ENCODE measurements at places on chromosomes 3 and 15.

DNA sequence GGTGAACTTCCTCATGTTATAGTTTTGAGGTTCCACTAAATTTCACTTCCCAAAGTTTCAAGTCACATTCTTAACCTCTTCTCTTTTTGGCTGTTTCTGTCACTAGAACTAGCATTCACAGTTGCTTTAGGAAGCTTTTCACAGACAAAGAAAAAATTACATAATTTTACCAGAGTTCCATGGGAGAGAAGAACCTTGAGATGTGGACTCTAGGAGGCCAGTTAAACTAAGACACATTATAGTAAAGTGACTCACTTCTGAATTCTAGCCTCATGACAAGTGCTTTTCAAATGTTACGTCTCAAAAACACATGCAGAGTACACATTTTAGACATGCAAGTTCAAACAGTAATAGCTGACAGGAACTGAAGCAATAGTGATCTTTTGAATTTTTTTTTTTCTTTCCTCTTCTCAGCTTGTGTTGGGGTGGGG lies 39.9 kb upstream of the LRTM1 start:
- no peak for DNase-seq

DNA sequence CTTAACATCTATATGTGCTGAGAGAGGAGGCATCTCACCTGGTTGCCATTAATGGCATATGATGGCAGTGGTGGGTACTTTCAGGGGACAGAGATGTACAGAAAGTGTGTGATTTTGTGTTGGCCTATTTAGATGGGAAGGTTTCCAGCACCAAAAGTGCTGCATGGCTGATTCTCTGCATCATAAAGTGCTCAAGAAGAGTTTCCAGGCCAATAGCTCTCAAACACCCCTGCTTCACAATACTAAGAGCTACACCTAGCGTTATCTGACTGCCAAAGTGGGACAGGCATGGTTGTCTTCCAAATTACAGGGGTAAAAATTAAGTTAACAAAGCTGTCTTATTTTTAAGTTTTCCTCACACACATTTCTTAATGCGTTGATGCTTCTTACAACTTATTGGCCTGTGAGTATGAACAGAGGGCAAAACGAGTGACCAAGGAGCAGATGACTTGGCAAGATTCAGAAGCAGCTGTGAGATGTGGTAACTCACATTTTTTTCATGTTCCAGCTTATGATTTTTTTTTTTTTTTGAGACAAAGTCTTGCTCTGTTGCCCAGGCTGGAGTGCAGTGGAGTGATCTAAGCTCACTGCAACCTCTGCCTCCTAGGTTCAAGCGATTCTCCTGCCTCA lies 41.4 kb upstream of the VEPH1 start:
- DNase-seq: no peak

- DNase-seq: no peak
Measured at GRCh38 chr3:45644791-45645201, 44.4 kb upstream of the SACM1L start.

- DNase-seq: no peak
Measured at GRCh38 chr15:36757189-36757814, 177.9 kb downstream of the CDIN1 start.

DNA sequence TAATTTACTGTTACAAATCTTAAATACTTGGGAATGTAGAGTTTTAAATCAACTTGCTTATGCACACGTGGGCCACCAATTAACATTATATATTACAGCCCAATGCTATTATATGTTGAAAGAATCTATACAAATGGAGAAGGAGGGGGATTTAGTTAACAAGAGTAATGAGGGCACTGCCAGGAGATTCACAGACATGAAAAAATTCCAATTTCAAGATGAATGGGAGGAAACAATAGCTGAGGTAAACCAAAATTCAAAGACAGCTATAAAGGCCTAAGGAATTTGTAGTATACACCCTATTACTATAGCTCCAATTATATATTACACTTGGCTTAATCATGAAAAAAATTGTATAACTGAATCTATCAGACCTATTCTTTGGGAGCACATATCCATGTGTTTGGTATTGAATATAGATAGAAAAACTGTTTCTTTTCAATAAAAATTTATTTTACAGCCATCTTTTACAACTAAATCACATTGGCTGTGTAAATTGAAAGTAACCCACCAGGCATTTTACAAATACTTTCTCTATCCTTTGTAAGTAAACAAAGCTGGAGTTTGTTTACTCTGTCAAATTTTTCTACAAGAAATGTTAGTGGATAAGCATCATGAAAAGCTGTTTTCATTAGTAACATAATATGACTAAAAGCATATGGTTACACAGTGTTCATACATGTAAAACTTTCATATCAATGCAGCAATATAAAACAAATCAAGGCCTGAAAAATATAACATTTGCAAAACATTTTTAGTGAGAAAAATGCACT lies 1045.8 kb downstream of the ROBO1 start:
- no peak for DNase-seq

DNA sequence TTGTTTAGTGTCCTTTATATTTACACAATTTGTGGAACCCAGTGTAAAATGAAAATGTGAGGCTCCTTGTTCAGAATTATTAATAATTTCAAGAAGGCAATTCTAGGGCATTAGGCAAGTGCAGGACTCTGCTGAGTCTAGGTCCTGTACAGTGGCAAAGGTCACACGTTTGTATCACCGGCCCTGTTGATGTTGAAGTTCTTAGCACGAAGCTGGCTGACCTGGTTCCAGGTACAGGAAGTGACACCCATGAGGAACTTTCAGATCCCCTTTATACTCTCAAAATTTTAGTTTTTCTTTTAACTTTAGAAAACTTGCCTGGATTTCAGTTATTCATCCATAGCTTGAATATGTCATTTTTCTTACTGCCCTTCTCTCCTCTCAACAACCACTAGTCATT lies 349.4 kb downstream of the CNTN6 start:
- no peak for DNase-seq

DNA sequence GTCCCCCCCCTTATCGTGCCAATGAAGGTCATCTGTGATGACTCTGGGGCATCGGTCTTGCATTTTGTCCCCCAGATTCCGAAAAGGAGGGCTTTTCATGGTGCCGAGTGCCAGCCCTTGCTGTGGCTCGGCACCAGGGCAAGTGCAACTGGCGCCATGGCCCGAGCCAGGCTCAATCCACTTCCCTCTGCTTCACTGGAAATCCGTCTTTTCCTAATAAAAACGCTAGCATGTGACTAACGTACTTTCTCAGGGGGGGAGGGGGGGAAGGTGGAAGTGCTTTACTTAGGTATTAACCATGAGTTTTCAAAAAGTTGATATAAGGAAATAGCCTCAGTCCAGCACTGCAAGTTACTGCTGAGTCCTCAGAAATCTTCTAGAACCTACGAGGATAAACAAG lies 20.5 kb downstream of the TRPM1 start:
- DNase-seq: no peak

DNA sequence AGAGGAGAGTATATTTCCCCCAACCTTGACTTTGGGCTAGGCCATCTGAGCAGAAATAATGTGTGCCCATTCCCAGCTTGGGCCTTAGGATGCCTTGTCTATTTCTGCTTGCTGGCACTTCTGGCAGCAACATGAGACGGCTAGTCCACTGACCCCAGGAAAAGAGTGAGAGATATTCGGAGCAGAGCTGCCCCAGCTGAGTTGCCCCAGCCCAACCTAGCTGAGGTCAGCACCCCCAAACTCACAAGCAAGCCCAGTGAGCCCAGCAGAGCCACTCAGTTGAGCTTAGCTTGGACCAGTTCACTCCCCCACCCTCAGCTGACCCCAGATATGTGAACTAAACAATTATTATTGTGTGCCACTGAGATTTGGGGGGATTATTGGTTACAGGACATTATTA lies 20.2 kb downstream of the ITGA11 start:
- no peak for DNase-seq

- DNase-seq: no peak
Measured at GRCh38 chr3:194730365-194730764, 44.7 kb downstream of the FAM43A start.

DNA sequence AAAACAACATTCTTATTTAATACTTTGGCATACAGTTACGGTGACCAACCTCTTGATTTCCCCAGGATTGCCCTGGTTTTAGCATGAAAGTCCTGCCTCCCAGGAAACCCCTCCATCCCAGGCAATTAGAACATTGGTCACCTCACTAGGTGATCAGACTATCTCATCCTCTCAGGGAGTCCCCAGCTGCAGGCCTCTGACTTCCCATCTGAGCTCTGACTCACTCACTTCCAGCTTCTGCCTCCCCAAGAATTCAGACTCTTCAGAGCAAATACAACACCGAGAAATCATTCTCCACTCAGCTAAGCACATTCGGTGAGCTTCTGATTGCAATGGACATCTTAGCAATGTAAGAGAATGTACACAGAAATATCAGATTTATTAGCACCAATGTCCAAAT lies 92.4 kb upstream of the HES1 start:
- DNase-seq: no peak

GRCh38 chr3:89504432-89504831 lies 397.0 kb downstream of the EPHA3 start:
- no peak for DNase-seq

Data from stimulated activated CD8-positive, alpha-beta memory T cell treated with anti-CD3 and anti-CD28 coated beads, Interleukin-2, amount 100 ng/mL, for 1 hour (primary cell).